ENCODE measurements at places on chromosomes 1 and 21. TPM values are rescaled to one million over a fixed set of nuclear protein-coding genes. Genes with fewer than 3 reads are reported as not detected.

DNA sequence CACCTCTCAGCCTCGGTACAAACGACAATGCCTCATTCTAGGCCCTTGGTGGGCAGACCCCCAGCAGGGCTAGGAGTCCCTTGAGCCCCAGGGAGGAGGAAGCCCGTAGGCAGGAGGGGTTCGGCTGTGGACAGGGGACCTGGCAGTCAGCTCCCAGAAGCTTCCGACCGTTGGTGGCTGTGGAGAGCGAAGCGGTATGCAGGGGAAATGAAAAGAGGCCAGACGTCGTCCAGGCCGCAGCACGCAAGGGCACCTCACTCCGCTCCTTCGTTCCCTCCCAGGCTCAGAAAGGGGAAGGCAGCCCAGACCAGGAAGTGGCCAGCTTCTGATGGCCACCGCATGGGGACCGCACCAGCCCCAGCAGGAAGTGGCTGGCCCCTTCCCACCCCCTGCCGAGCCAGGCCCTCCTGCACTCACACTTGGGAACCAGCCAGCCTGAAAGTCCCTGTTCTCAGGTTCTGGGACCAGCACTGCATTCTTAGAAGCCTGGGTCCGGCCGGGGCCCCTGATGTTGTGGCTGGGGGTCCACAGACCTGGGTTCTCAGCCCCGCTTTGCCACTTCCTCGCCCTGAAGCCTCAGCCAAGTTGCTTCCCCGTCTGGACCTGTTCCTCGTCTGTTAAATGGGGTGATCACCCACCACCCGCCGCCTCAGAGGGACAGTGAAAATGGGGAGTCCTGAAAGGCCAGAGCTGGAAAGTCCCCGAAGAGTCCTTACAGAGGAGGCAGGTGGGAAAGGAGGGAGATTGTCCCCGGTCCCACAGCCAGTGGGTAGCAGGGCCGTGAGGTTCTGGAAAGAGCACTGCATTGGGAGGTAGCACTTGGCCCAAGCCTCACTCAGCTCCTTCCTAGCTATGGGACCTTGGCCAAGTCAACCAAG, 104.0 kb upstream of the RUNX3 start:
- DNase-seq = peak; percentile 92
- H3K4me1 ChIP-seq = peaks cover 3% of the 10 kb centered on the region

DNA sequence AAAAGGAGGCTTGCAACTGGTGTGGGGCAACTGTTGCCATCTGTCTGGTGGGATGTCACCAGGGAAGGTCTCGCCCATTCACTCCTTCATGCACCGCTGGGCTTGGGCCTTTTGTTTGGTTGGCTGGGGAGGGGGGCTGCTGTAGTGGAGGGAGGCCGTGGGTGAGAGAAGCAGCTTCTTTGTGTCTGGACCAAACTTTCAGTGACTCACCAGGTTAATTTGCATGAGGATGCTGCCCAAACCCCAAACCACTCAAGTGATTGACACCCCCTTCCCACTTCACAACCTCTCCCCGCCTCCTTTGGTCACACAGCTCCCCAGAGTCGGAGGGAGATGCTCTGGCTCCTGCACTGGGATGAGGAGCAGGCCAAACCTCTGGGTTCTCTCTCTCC, 19.7 kb downstream of the BTG2 start:
- peaks cover 61% of the 10 kb centered on the region for H3K4me1 ChIP-seq
- no peaks in the 10 kb centered on the region for H3K27me3 ChIP-seq
- DNase-seq = no peak
- H3K27ac ChIP-seq = peak overlapping the region; percentile 97
- no peak overlapping the region for H3K4me3 ChIP-seq

The MORC3 gene
- total RNA-seq = 25.6 TPM

The LCE1F gene
- not detected for total RNA-seq

- no peaks in the 10 kb centered on the region for H3K36me3 ChIP-seq
- H3K27ac ChIP-seq = no peak overlapping the region
- H3K4me3 ChIP-seq = no peak overlapping the region
- DNase-seq = no peak
- H3K4me1 ChIP-seq = no peaks in the 10 kb centered on the region
These were observed 53.4 kb downstream of the KRTAP19-8 start for GRCh38 chr21:30984889-30985288.

- no peaks in the 10 kb centered on the region for H3K27me3 ChIP-seq
- H3K36me3 ChIP-seq = no peaks in the 10 kb centered on the region
- DNase-seq = no peak
- peak overlapping the region; percentile 41 for H3K27ac ChIP-seq
- peaks cover 34% of the 10 kb centered on the region for H3K4me1 ChIP-seq
These were observed 55.5 kb downstream of the EDN2 start for GRCh38 chr1:41428738-41429640.

The CENPF gene
- total RNA-seq = 15.0 TPM

- H3K36me3 ChIP-seq = no peaks in the 10 kb centered on the region
- H3K27me3 ChIP-seq = no peaks in the 10 kb centered on the region
- DNase-seq = no peak
- H3K27ac ChIP-seq = no peak overlapping the region
These were observed 321.4 kb downstream of the MATN1 start for GRCh38 chr1:30402031-30402430.

Data from left lung (tissue), 14 donors.